ENCODE measurements at places on chromosomes 7 and 10.

GRCh38 chr7:141699860-141700259, 2.1 kb downstream of the DENND11 start:
- DNase-seq, result no peak

GRCh38 chr7:26189697-26190096, 10.8 kb downstream of the HNRNPA2B1 start:
- DNase-seq, result no peak

GRCh38 chr10:9015447-9015846, 961.0 kb downstream of the GATA3 start:
- no peak for DNase-seq

DNA sequence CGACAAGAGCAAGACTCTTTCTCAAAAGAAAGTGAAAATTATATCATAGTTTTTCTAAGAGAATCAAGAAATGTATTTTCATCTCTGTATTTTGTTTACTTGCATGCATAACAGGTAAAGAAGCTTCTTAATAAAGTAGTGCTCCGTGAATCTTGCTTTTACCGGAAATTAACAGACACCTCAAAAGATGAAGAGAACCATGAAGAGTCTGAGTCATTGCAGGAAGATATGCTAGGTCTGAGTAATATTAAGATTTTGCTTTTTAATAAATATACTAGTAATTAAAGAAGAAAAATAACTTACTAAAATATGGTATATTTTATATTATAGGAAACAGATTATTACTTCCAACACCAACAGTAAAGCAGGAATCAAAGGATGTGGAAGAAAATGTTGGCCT, 39.5 kb upstream of the STOX1 start:
- no peak for DNase-seq

DNA sequence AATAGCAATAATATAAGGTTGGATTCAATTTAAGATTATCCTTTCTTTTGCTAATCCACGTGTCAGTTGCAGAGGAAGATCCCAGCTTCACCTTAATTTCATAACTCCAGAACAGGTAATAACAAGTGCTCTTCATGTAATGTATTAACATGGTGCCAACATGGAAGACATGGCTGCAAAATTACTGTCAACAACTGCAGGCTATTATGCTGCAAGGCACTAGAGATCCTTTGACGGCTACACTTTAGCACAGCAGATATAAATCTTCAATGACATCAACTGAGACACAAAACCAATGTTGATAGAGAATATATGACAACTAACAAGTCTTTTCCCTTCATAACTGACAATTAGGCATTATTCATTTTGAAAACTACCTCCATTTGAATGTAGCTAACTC, 96.1 kb downstream of the RNF133 start:
- DNase-seq, result no peak

- no peak for DNase-seq
Observed at GRCh38 chr10:68899186-68899745, 1.8 kb upstream of the DDX50 start.

DNA sequence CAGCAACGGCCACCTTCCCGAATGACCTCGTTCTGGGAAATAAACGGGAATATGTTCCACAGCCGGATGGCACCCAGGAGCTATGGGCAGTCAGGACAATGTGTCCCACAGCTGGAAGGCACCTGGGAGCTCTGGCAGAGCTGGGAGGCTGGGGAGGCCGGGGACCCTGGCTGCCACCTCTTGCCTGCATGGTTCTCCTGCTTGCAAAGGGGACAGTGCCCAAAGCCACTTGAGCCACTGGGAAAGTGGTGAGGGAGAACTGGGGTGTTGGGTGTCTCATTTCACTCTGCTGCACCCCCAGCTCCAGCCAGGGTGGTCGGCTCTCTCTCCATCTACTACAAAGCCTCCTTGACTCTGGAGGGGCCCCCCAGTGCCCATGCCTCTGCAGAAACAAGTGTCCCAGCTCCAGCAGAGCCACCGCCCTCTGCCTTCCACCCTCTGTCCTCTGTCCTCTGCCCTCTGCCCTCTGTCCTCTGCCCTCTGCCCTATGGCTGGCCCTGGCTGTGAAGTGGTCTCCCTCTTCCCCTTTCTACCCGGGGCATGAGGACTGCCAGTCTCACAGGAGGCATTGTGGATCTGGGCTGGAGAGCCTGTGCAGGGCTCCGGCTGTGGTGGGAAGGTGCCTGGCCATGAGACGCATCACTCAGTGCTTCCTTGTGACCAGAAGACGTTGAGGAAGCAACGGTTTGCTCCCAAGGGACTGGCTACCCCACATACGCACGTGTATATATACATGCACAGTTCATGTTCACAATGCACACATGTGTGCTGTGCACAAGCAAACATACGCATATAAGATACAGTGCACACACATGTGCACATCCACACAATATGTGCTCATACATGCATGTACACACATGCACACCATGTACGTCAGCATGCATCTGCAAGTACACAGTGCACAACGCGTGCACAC, 21.5 kb upstream of the INPP5A start:
- DNase-seq, result no peak

DNA sequence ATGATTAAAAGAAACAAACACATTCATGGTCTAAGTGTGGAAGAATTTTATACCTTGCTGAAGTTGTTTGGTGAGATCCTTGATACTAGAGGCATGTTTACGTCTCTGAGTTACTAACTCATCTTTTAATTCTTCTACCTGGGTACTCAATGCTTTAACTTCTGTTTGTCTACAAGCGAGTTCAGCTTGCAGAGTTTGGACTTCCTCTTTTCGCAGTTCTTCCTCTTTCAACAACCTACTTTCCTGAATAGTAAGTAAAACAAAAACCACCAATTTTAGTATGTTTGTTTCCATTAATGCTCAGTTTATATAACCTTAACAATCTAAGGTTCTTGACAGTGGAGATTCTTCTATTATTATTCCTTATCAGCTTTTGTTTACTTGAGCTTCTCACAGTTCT, 42.9 kb downstream of the CCDC186 start:
- DNase-seq, result no peak

- no peak for DNase-seq
Observed at GRCh38 chr7:47685712-47686376, 103.9 kb upstream of the TNS3 start.

- no peak for DNase-seq
Observed at GRCh38 chr10:102423372-102423968, 2.8 kb downstream of the FBXL15 start.

DNA sequence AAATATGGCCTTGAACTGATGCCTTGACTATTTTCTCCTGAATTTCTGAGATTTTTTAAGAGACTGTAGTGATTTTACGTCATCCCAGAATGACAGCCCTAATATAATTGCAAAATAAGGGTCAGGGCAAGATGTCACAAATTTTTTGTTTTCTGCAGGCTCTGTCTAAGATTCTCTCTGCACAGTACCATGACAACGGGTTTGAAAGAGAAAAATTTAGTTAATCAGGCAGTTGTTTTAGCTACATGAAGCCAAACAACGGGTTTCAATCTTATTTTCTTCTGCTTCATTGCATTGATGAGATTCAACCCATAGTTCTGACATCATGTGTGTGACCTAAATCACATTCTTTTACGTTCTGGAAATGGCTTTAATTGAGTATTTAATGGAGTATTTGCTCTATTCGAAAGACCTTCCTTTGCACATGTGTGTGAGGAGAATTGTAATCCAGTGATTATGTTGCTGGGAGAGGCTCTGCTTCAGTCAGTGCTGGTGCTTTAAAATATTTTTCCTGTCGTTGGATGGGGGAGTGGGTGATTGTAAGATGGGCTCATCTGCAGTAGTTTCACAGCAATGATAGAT, 118.0 kb upstream of the RHOBTB1 start:
- no peak for DNase-seq

DNA sequence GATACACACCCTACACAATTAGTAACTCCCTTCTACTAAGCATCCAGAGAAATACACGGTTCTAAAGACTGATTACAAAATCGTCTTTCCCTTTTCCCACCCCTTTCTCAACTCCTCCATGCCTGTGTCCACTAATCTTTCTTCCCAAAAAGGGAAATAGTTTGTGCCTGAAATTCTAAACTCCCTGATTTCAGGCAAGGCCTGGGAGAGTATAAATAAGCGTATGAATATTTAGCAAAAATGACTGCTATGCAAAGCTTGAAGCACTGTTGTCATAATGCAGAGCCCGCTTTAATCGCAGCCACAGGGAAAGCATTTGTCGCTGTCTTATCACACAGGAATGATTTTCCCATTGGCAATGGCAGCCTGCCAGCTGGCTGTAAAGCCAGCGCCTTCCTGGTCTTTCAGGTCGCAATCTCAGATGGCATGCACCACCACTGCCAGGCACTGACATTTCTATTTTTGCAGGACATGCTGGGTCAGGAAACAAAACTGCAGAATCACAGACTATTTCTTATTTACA, 142.9 kb upstream of the PCGF5 start:
- no peak for DNase-seq

GRCh38 chr7:140714331-140715040, 18.0 kb downstream of the NDUFB2 start:
- DNase-seq, result no peak

- no peak for DNase-seq
Observed at GRCh38 chr7:8109196-8110022, 140.8 kb downstream of the GLCCI1 start.

GRCh38 chr10:86373828-86374227, 7.2 kb upstream of the GRID1 start:
- DNase-seq, result no peak

- no peak for DNase-seq
Observed at GRCh38 chr10:51800725-51801424, 101.5 kb upstream of the CSTF2T start.
